ENCODE measurements at places on chromosomes 4 and X. TPM values are rescaled to one million over a fixed set of nuclear protein-coding genes. Genes with fewer than 3 reads are reported as not detected.
A peak's percentile ranks its signal among the peaks of the same experiment; 100 is the strongest.

Gene TCP11X2
- polyA plus RNA-seq: not detected

DNA sequence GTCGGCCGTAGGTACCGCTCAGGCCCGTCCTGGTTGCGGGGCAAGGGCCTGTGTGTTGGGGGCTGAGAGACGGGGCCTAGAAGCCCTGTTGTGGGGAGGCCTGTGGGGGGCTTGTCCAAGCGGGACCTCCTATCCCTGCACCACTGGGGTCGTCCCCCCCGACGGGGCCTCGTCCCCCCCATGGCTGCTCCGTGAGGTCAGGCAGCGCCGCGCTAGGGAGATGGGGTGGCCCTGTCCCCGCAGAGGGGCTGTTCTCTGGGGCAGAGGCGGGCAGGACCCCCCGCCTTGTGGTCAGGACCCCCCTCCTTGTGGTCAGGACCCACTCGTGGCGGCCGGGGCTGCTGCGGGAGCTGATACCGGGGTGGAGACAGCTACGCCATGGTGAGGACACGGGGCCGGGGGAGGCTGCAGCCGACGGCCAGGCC lies 12.1 kb upstream of the GTPBP6 start:
- peaks cover 46% of the 10 kb centered on the region for H3K27me3 ChIP-seq
- H3K36me3 ChIP-seq: no peaks in the 10 kb centered on the region
- no peak overlapping the region for H3K4me3 ChIP-seq
- H3K27ac ChIP-seq: no peak overlapping the region
- peak; percentile 56 for DNase-seq

Gene FAM184B
- under 0.01 TPM for polyA plus RNA-seq

DNA sequence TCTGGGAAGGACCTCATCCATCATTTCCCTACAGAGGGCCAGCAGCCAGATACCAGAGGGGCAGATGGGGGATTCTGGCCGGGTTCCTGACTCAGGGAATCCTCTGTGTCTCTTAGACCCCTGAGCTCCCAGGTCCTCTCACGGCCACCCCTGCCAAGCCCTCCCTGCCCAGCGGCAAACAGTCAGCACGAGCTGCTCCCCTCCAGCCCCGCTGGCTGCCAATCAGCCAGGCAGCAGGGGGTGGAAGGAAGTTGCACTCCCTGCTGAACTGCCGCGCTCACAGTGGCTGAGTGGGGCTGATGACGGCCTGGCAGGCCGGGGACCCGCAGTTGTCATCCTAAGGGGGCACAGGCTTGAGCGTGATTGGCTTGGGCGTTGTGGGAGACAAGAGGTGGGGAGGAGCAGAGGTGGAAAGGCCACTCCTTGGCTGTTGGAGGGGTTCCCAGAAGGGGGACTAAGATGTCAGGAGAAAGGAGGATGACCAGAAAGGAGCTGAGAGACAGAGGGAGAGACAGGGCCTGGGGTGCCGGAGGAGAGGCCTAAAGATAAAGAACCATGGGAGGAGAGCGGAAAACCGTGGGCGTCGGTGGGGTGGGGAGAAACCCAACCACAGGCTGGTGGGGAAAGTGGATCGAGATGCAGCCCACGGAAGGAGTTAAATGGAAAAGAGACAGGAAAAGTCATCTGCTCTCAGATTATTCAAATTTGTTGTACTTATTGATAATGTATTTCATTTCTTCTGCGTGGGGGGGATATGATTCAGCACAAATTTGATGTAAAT lies 4.4 kb upstream of the CCDC149 start:
- no peak overlapping the region for H3K27ac ChIP-seq
- H3K27me3 ChIP-seq: no peaks in the 10 kb centered on the region
- H3K36me3 ChIP-seq: no peaks in the 10 kb centered on the region
- peaks cover 4% of the 10 kb centered on the region for H3K4me1 ChIP-seq

Gene AMER1
- polyA plus RNA-seq: 3.0 TPM

DNA sequence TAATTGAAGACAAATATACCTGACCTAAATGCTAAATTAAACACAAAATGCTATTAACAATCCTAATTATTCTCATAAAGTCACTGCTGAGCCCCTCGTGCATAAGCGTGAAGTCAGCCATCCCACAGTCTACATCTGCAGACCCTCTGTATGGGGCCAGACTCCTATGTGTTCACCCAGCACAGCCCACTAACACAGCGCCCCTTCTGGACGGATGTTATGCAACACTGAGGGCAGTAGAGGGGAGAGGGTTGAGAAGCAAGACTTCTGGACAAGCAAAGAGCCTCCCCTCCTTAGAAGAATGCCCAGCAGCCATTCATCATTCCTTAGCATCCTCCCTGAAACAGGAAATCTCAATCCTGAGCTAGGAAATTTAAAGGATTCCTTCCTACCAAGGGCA lies 7.9 kb downstream of the TRPC3 start:
- H3K36me3 ChIP-seq: no peaks in the 10 kb centered on the region
- no peak overlapping the region for H3K4me3 ChIP-seq
- no peak for DNase-seq
- H3K4me1 ChIP-seq: no peaks in the 10 kb centered on the region
- H3K27me3 ChIP-seq: no peaks in the 10 kb centered on the region

Gene PPP1R2C
- polyA plus RNA-seq: not detected

DNA sequence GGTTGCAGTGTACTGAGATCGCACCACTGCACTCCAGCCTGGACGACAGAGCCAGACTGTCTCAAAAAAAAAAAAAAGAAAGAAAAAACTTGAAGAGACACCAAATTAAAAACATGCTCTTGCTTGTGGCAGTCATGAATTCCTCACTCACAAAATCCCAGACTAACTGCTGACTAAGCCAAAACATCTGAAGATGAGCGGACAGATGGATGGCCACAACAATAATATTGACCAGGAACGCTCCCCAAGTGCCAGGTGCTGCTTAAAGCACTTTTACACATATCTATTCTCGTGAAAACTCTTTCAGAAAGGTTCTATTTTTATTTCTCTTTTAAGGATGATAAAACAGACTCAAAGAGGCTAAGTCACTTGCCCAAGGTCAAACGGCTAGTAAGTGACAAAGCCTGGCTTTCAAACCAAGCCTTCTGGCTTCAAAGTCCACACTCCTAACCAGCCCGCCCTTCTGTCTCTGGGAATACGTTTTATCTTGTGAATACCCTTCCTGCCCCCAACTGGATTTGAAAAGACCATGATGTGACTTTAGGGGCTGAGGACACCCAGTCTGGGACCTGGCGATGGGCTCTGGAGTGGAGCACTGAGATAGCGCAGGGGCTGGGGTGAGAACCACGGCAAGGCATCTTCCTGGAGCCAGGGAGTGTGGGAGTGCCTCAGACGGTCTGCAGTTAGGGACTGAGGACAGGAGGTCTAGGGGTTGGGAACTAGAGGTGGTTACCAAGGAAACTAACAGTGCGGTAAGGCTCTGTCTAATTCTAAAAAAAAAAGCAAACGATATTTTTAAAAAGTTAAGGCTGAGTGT lies 9.5 kb upstream of the CXCR3 start:
- no peak for DNase-seq
- H3K4me3 ChIP-seq: no peak overlapping the region
- H3K4me1 ChIP-seq: peaks cover 10% of the 10 kb centered on the region
- H3K36me3 ChIP-seq: no peaks in the 10 kb centered on the region

- H3K27ac ChIP-seq: no peak overlapping the region
- H3K4me3 ChIP-seq: no peak overlapping the region
- DNase-seq: peak; percentile 56
- H3K4me1 ChIP-seq: no peaks in the 10 kb centered on the region
- H3K36me3 ChIP-seq: peaks cover 61% of the 10 kb centered on the region
- H3K27me3 ChIP-seq: no peaks in the 10 kb centered on the region
Observed at GRCh38 chr4:1379801-1380331, 26.4 kb downstream of the NKX1-1 start.

Gene ELF2
- 15.6 TPM for polyA plus RNA-seq

- no peaks in the 10 kb centered on the region for H3K27me3 ChIP-seq
- H3K36me3 ChIP-seq: peaks cover 62% of the 10 kb centered on the region
- no peak for DNase-seq
- H3K4me1 ChIP-seq: no peaks in the 10 kb centered on the region
- no peak overlapping the region for H3K27ac ChIP-seq
Observed at GRCh38 chr4:1231637-1232360, 17.1 kb downstream of the CTBP1 start.

Data from sigmoid colon (tissue), 7 donors.